ENCODE measurements at places on chromosomes 2 and 18.

GRCh38 chr2:117918608-117919007 is 95.3 kb downstream of the CCDC93 start:
- no peak for DNase-seq

DNA sequence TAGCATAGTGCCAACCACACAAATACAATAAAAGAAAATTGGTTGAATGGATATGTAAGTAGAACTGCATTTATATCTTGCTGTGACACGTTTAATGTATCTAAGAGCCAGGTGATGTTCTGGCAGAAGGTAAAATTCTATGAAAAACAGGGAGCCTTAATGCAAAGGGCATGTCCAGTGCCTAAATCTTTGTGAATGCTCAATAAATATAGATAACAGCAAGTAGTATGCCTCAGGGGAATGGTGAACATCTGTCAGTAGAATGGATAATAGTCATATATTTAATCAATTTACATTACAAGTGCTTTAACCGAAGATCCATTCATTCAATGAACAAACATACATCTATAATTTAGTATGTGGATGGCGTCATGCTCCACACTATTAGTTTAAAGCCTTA is 43.7 kb upstream of the NYAP2 start:
- no peak for DNase-seq

DNA sequence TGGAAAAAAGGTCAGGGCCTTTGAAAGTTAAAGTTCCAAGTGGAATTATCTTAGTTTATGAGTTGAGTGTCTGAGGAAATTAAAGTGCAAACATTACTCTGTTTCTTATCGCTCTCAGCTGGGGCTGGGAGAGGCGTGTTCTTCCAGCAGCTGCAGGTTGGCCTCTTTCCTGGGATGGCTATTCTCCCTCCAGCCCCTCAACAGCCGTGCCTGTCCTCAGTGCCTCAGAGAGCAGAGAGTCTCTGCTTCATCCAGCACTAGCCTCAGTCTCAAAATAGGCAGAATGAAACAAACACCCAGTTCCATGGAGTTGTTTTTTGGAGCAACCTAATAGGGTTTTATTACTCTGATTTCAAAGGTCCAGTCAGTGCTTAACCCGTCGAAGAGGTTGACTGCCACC is 298.1 kb downstream of the GALR1 start:
- DNase-seq = no peak

DNA sequence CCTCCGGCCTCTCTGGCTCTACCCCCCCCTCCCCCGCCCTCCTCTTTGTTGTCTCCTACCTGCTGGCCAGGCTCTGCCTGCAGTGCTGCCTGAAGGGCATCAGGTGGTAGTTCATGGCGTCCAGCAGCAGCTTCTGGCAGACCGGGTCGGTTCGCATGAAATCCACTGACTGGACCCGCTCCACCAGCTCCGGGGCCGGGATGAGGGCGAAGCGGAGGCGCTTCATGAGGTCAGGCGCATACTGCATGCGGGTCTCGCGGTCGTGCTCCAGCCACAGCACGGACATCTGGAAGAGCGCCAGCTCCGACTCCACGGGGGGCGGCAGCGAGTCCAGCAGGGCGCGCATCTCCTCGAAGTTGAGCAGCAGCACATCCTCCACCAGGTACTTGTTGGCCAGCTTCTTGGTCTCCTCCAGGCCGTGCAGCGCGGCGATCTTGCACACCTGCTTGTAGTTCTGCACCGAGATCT is 3.2 kb downstream of the KLHL14 start:
- no peak for DNase-seq

- no peak for DNase-seq
Measured at GRCh38 chr2:231038483-231039293, 1.4 kb downstream of the C2orf72 start.
